ENCODE measurements at places on chromosomes 13 and 19.

DNA sequence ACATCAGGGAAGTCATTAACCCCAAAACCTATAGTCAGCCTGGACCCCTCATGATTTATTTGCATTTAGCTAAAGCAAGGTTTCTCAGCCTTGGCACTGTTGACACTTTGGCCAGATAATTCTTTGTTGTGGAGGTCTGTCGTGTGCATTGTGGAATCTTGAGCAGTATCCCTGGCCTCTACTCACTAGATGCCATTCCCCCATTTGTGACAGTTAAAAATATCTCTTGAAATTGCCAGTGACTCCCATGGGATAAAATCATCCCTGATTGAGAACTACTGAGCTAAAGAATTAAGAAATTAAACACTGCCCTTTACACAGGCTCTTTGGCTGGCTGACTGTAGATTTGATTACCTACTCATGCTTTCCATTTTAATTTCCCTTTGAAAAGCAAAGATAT is 102.7 kb downstream of the LMO7 start:
- no peak for DNase-seq

DNA sequence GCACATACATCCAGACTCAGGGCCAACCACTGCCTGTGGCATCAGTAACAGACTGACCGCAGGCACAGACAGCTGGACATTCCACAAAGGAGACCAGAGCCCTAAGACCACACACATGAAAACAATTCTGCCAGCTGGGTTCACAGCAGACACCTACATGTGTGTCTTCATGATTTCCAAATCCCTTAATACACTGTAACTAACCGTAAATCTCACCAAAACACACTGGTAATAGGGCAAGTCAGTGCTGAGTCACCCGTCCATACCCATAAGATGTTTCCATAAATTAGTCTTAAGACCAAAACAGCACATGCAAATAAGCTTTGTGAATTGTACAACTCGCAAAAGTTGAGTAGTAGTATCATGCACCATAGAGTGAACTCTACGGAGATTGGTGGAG is 65.4 kb downstream of the TUBGCP3 start:
- DNase-seq = no peak

GRCh38 chr19:15169541-15170285 is 31.1 kb downstream of the NOTCH3 start:
- DNase-seq = no peak

GRCh38 chr13:105908586-105908985 is 626.9 kb downstream of the EFNB2 start:
- no peak for DNase-seq

- no peak for DNase-seq
Observed at GRCh38 chr19:29145756-29146155, 67.2 kb downstream of the UQCRFS1 start.

DNA sequence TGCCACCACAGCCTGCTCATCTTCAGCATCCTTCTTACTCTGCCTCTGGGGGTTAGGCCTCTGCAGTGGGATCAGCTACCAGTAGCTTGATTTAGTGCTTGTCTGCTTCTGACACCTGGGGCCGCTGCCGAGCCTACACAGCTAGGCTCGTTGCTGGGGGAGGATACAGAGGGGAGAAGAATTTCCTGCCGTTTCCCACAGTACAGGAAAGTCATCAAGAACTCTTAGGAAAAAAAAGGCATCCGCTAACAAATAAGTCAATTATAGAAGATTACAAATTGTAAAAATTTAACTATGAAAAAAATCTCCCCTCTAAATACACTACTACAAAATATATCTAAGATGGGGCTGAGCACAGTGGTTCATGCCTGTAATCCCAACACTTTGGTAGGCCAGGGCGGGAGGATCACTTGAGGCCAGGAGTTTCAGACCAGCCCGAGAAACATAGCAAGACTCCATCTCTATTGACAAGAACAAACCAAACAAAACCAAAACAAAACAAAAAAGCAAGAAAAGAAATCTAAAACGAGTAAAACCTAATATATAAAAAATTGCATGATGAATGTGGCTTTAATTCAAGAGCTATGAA is 26.7 kb downstream of the LATS2 start:
- no peak for DNase-seq

DNA sequence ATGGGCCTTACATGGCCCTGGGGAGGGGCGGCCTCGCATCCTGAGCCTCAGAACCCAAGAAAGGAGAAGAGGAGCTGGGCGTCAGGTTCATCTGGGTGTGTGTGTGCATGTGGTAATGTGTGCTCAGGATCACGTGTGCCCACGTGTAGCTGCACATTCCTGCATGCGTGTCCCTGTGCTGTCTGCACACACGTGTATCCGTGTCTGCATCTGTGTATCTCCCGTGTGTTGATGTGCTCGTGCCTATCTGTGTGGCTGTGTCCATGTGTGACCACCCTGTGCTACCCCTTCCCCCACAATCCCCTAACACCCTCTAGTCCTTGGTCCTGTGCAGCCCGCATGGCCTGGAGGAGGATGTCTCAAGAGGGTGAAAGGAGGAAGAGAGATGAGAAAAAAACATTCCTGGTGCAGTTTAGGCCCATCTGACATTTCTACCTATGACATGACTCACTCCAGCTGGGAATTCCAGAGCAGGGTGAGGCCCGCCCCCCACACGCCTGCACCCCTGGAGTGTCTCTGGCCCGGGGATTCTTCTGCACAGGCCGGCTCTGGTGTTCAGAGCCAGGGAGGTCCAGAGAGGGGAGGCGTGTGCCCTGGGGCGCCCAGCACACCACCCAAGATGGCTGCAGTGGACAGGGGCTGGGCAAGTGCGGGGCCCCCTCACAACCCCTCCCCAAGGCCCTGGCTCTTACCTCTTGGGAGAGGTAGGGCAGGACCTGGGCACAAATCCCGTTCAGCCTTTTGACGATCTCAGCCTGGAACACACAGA is 7.1 kb downstream of the TLE5 start:
- no peak for DNase-seq

GRCh38 chr13:52411629-52412028 is 5.7 kb upstream of the THSD1 start:
- no peak for DNase-seq

DNA sequence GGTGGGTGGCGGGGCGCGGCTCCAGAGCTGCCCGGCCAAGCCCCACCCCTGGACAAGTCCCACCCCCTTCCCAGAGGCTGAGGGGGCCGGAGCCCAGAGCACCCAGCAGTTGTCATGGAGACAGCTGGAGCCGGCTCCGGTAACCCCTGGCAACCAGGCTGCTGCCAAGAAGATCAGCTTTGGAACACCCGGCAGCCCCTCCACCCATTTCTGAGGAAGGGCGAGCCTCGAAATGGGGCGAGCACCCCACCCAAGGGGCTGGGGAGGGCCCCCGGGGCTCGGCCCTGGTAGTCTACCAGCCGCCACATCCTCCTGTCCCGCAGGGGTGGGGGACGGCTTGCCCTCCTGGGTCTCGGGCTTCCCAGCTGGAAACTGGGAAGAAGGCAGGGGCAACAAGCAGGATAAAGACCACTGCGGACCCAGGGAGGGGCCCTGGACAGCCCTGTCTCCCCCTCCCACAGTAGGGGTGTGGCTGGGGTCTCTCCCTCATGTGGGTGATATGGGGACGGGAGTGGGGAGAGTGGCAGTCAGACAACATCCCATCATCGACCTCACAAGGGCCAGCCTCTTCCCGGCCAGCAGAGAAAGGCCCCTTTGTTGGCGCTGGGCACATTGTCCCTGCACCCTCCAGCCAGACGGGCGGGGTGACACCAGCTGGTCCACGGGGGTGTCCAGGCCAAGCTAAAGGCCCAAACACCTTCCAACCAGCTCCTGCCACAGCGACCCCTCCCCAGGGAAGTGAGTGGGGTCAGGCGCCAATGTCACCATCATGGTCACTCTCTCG is 1.5 kb downstream of the CERS1 start:
- no peak for DNase-seq

DNA sequence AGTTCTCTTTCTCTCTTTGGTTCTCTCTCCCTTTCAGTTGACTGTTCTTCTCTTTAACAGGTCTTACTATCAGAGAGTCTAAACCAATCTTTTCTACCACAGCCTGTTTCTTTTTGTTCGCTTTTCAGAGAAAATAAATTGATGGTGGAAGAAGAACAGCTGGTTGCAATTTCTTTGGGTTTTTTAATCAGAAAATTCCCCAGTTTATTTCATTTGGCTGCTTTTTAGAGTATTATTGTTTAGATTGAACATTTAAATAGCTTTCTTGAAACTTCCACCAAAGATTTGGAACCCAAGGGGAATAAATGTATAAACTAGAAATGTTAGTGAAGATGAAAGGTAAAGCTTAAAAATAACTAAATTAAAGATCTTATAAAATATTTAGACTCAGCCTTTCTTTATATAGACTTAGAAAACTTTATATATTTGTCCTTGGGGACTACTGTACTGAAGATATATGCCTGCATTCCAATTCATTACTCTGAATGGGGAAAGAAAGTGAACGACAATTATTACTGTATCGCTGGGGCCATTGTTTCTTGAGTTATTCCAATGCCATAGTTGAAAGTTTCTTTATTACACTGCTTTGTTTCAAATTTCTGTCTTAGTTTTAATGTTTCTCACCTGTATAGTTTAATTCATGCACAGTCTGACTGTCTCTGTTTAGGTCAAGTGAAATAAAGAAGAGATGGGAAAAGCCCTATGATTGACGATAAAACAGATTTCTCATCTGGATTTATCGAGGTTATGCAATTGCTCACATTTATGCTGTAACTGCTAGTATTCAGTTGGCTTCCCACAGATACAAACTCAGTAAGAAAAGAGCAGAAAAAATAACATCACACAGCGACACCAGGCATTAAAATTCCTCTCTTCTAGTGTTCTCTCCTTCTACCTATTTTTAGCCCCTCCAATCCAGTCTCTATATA is 169.4 kb upstream of the CSNK1A1L start:
- DNase-seq = no peak

GRCh38 chr13:109160887-109161669 is 531.7 kb downstream of the MYO16 start:
- no peak for DNase-seq

DNA sequence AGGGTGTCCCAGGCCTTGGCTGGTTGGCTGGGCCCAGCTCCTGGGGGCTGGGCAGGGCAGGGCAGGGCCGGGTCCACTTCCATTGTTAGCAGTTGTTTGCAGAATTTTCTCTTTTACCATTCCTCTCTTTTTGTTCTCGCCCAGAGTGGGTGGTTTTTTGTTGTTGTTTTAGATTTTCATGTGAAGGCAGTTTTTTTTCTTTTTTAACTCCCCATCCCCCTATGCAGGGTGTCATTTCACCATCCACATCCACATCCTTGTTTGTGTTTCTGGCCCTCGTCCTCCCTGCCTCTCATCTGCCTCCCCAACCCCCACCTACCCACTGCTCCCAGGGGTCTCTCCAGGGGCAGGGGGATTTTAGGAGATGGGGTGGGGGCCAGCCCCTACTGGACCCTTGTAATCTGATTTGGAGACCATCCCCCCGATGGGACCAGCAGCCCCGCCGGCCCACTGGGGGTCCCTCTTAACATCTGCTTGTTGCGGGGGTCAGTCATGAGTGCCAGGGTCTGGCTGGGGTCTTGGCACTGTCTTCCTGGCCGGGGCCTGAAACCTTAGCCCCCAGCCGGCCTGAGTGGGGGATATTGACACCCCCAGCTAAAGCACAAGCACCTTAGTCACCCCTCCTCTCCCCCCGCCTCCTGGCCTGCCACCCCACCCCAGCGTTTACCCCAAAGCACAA is 10.4 kb downstream of the STX10 start:
- no peak for DNase-seq

DNA sequence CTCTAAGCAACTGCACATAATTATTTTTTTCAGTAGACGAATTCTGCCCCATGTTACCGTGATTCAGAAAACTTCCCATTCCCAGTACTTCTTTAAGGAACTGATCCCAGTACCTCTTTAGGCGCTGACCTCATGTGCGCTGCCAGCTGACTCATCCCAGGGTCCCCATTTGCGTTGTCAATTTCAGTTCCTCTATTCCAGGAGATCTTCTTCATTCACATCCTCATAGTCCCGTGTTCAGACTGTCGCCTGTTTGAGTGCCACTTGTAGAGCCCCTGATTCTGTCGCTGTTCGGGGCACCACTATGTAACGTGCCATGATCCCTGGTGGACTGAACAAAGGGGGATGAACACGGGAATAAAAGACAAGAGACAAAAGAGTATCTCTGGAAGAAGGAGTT is 16.4 kb downstream of the FPR3 start:
- no peak for DNase-seq

DNA sequence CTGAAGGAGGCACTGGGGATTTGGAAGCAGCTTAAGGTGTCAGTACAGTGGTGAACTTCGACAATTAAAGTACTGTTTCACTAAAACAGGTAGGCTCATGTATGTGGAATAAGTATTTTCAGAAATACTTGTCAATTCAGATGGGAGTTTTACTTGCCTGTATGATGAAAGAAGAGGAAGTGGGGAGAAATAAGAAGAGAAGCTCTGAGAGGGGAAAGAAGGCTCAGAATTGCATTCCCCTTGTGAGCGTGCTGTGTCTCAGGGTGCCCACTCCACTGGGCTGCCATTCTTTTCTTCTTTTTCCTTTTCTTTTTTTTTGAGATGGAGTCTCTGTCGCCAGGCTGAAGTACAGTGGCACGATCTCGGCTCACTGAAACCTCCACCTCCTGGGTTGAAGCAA is 38.6 kb upstream of the RNF17 start:
- no peak for DNase-seq

GRCh38 chr13:99647596-99647985 is 146.3 kb downstream of the TM9SF2 start:
- DNase-seq = no peak

GRCh38 chr19:2221250-2221831 is 14.8 kb downstream of the PLEKHJ1 start:
- no peak for DNase-seq

- no peak for DNase-seq
Observed at GRCh38 chr19:53960886-53961285, 1.9 kb upstream of the CACNG8 start.

DNA sequence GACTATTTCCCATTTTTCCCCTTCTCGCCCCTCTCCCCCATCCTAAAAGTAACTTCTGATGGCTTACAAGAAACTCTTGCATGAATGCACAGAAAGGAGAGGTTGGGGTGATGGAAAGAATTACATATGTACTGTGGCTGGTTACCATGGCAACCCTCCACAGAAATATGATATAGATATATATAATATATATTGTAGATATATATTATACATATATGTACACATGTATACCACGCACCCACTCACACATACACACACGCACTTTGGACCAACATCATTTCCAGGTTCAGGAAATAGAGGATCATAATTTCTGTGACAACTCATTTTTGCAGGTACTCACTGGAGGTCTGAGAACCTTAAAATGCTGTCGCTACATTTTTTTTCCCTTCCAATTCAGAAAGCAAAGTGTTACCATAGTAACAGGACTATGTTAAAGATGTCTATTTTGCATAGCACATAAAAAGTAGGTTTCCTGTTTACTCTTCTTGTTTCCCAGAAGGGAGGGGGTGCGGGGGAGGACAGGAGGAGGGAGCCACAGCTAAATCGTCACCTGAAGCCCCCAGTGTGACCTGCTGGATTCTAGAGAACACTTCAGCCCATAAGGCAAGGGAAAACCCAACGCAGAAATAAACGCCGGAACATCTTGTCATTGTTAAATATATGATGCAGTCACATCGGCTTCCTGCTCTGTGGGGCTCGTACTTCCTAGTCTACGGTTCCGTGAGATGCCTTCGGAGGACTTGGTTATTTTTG is 44.7 kb downstream of the EFNB2 start:
- no peak for DNase-seq
